ENCODE measurements at places on chromosomes 2 and 18. TPM values are rescaled to one million over a fixed set of nuclear protein-coding genes. Genes with fewer than 3 reads are reported as not detected.

The EVX2 gene
- total RNA-seq = not detected

The CRYBA2 gene
- total RNA-seq = not detected

The RAD51AP2 gene
- total RNA-seq = 0.34 TPM

The SLC11A1 gene
- 0.34 TPM for total RNA-seq

The MYO7B gene
- total RNA-seq = not detected

The NFE2L2 gene
- 98.1 TPM for total RNA-seq

The ASB18 gene
- total RNA-seq = not detected

The CHRNA1 gene
- total RNA-seq = not detected

The RFTN2 gene
- 0.14 TPM for total RNA-seq

The POTEC gene
- total RNA-seq = not detected

The SRBD1 gene
- 11.7 TPM for total RNA-seq

The VIL1 gene
- total RNA-seq = not detected

The DTNB gene
- 7.2 TPM for total RNA-seq

The C2orf15 gene
- 2.1 TPM for total RNA-seq

The PPP3R1 gene
- 38.3 TPM for total RNA-seq

The TMEM198 gene
- 0.36 TPM for total RNA-seq

The CFAP221 gene
- total RNA-seq = not detected

The SFT2D3 gene
- total RNA-seq = 3.8 TPM

The DQX1 gene
- 3.9 TPM for total RNA-seq

The SH3YL1 gene
- 84.8 TPM for total RNA-seq

The INHBB gene
- total RNA-seq = 0.34 TPM

The IL36B gene
- total RNA-seq = under 0.01 TPM

The ZBTB7C gene
- total RNA-seq = 7.0 TPM

Measured in nasal cavity respiratory epithelium epithelial cell of viscerocranial mucosa (primary cell).